ENCODE measurements at places on chromosomes 6 and 20.

- DNase-seq = peak; percentile 58
Observed at GRCh38 chr6:110492584-110492983, 16.2 kb upstream of the SLC22A16 start.

- no peak for DNase-seq
Observed at GRCh38 chr6:74250161-74250818, 554.3 kb downstream of the CD109 start.

- DNase-seq = no peak
Observed at GRCh38 chr6:93343476-93343875, 75.9 kb downstream of the EPHA7 start.

- peak; percentile 88 for DNase-seq
Observed at GRCh38 chr6:21395121-21395520, 198.4 kb upstream of the SOX4 start.

DNA sequence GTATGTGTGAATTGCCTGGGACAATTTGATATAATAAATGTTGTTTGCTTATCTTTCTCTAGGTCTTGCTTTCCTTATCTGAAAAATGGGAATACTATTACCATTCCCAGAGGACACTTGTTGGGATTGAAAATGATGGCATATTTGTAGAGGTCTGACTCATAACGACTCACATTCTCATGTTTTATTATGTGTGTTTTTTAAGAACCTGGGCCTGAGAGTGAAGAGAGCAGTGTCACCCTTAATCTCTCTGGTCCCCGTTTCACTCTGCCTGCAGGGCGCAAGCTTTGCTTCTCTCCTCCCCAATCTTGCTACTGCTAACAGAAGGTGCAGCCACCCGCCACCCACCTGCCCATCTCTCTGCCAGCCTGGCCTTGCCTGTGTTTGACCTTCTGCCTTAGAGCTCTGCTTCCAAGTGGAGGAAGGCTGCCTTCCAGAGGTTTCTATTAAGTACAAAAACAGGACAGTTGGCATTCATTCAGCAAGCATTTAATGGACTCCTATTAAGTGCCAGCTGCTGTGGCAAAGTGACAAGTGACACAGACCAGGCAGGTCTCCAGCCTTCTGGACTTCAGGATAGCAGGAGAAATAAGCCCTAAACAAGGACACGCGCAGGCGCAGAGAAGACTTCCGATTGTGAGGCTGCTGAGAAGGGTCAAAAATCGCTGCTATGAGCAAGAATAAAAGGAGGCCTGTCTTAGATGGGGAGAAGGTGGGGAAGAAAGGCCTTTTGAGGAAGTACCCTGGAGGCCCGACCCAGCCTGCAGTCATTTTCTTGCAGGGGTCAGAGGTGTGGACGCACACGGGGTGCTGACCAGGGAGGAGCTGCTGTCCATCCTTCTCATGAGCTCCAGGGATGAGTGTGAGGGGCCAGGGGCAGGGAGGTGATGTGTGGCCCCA, 112.5 kb downstream of the JPH2 start:
- peak; percentile 49 for DNase-seq

- no peak for DNase-seq
Observed at GRCh38 chr20:32281711-32282110, 4.3 kb downstream of the KIF3B start.

- no peak for DNase-seq
Observed at GRCh38 chr6:38354905-38355304, 284.8 kb downstream of the BTBD9 start.

GRCh38 chr20:56032251-56032650, 26.9 kb upstream of the CBLN4 start:
- peak; percentile 3 for DNase-seq

GRCh38 chr20:17967521-17968365, 851 bp downstream of the SNX5 start:
- peak; percentile 68 for DNase-seq

DNA sequence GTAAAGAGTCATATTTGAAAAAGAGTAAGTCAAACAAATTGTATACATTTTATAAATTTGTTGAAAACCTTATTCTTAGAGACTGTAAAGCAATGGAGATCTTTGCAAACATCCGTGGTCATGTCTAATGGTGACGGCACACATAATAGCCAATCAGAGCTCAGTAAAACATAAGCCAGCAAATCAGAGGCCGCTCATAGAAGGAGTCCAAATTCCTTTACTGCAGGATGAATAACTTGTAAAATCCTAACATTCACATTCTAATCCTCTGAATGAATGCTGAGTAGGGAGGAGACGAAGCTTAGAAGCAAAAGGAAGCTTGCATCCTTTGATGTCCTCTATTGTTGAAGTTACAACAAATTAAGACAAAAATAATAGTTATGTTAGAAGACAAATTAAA, 401.7 kb downstream of the PRKN start:
- no peak for DNase-seq

GRCh38 chr6:42071881-42072583, 21.7 kb downstream of the TAF8 start:
- DNase-seq = no peak

- DNase-seq = peak; percentile 31
Observed at GRCh38 chr20:49610691-49611538, 43.0 kb upstream of the PTGIS start.

GRCh38 chr6:157116426-157116825, 206.9 kb downstream of the TMEM242 start:
- no peak for DNase-seq

- no peak for DNase-seq
Observed at GRCh38 chr20:56943946-56944945, 315.1 kb downstream of the TFAP2C start.

DNA sequence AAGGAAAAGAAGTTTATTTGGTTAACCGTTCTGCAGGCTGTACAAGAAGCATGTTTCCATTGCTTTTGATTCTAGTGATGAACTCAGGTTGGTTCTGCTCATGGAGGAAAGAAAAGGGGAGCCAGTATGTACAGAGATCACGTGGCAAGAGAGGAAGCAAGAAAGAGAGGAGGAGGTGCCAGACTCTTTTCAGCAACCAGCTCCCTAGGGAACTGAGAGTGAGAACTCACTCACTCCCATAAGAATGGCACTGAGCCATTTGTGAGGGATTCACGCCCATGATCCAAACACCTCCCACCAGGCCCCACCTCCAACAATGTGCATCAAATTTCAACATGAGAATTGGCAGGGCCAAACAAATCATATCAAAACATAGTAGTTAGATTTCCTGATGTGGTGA, 649.1 kb downstream of the EPM2A start:
- DNase-seq = peak; percentile 20

DNA sequence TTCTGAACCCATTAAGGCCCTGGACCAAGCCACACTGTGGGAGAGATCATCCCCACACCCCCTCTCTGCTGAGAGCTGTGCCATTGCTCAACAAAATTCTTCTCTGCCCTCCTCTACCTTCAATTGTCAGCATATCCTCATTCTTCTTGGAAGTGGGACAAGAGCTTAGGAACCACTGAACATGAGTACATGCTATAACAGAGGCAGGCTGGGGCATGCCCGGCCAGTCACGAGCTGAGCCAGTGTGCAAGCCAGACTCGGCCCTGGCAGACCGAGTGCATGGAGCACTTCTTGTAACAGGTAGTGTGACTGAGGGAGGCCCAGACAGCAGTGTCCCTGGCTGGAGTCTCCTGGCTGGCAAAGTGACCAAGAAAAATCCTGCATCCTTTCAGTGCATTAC, 149.2 kb downstream of the MOXD1 start:
- DNase-seq = no peak

DNA sequence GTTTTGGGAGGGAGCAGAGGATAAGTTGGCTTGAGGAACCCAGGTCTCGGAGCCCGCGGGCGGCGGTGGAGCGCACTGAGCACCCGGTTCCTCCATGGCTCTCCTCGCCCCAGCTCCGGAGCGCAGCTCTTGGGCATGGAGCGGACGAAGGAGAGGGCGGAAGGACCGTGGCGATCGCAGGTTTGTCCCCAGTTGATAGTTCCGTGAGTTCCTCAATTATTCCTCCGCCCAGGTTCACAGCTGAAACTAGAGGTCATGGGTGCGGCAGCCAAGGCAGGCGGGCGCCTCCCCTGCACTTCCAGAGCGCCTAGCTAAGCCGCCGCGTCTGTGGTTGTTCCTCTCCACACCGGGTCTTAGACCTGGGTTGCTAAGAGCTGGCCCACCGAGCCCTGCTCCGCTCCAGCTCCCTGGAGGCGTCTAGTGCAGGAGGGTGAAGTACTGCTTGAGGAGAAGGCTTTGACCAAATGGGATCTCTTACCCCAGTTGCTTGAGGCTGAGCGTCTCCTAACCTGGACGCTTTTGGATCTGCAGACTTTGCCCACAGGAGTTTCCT, at the start of gene HTR1B:
Gene HTR1B, minus strand, starts transcription at position 184 of the 553 bp plus-strand sequence. Its CDS starts 88 bp downstream, at position 96.
- peak; percentile 44 for DNase-seq

- DNase-seq = no peak
Observed at GRCh38 chr6:5098501-5099270, 13.5 kb downstream of the PPP1R3G start.

- no peak for DNase-seq
Observed at GRCh38 chr6:99613705-99614429, 7.2 kb downstream of the PRDM13 start.

- peak; percentile 94 for DNase-seq
Observed at GRCh38 chr6:67558985-67559384, 1076.1 kb upstream of the ADGRB3 start.

- DNase-seq = peak; percentile 78
Observed at GRCh38 chr6:25175196-25175595, 104.0 kb upstream of the CARMIL1 start.

Data from amniotic epithelial cell (primary cell).